Kasumi-1 (cell line): ENCODE measurements at places on chromosomes 13 and 19.

DNA sequence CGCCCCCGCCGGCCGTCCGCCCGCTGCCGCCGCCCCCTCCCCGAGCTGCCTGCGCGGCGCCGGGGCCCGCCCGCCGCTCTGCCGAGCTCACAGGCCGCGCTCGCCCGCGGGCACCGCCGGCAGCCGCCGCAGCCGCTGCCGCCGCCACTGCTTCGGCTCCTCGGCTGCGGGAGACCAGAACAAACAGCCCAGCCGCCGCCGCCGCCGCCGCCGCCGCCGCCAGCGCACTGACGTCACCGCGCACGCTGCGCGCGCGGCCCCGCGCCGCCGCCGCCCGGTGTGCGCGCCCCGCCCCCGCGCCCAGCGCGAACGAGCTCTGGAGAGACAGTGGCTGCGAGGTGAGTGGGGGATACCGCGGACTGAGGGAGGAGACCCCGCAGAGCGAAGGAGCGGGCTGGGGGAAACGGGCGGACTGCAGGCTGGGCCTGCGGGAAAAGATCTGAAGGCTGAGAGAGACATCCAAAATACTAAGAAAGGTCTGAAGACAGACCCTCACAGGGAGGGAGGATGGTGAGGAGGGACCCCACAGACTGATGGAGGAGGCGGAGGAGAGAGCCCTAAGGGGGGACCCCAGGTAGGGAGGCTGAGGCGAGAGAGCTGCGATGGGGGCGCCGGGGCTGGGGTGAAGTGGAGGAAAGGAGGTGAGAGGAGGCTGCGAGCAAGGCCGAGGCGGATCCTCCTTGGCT is at the start of gene BRD4:
Gene BRD4, minus strand, starts transcription at position 229 of the 686 bp plus-strand sequence. CDS start 59,440 bp downstream, outside the sequence.
- peak; percentile 44 for DNase-seq

GRCh38 chr19:40398417-40399131 is 8.6 kb upstream of the HIPK4 start:
- no peak for DNase-seq

- no peak for DNase-seq
Measured at GRCh38 chr19:4119763-4120162, 4.2 kb downstream of the MAP2K2 start.

DNA sequence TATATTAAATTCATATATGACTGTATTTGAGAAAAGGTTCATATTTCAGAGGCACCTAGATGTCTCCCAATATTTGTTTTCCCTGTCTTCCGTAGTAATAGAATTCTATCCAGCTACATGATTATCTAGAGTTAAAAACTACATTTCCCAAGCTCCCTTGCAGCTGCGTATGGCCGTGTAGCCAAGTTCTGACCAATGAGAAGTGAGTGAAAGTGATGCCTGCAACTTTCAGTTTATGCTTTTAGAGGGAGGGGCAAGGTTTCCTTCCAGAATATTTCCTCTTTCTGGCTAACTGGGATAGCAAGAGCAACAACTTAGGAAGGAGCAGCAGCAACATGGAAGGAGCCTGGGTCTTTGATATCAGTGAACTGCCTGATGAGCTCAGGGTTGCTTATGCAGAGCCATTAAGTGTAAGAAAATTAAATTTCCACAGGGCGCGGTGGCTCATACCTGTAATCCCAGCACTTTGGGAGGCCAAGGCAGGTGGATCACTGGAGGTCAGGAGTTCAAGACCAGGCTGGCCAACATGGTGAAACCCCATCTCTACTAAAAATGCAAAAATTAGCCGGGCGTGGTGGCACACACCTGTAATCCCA is 23.2 kb upstream of the CYP2A13 start:
- no peak for DNase-seq

- no peak for DNase-seq
Measured at GRCh38 chr13:23321535-23322241, 111.8 kb downstream of the SACS start.

DNA sequence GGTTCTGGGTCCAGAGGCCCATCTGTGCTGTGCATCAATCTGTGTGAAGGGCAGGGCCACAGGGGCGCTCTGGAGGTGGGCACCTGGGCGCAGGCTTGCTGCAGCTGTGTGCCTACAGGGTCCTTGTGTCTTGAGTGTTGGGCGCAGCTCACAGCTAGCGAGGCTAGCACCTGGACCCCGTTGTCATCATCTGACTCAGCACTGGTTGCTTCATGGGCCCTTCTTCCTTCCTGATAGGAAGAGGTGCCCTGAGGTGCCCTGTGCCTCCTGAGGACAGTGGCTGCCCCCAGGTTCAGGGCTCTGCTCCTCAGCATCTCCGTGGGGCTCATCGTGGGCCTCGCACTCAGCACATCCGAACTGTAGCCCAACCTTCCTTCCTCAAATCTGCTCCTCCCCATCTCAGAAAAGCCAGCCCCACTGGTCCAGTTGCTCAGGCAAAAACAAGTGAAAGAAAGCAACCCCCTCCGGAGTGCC is 54.8 kb downstream of the GATAD2A start:
- peak; percentile 44 for DNase-seq

GRCh38 chr13:54945973-54946372 is 1917.4 kb downstream of the OLFM4 start:
- no peak for DNase-seq

GRCh38 chr13:44373247-44373600 is 400 bp upstream of the SERP2 start:
- DNase-seq = no peak

DNA sequence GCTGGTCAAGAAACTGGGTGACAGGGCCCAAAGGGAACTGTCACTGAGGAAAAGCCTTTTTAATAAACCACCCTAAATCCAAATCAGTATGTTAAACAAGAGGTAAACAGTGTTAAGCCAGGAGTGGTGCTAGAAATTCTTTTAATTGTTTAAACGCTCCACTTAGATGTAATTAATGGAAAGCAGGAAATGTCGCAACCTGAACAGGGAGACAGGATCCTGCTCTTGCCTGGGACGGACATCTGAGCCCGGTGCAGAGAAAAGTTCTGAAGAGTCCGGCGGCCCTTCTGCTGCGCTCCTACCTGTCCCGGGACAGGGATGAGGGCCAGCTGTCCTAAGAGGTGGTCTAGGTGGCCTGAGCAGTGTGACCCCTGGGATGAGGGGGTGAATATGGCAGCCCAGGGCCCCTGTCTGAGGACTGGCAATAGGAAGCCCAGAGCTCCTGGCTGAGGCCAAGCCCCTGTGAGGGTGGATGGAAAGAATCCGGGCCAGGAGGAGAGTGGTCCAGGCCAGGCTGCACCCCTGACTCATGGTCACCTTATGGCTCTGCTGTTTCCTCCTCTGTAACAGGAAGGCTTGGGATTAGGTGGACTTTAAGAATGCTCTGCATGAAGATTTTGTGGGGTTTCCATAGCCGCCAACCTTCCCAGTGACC is 112.8 kb upstream of the GJB6 start:
- no peak for DNase-seq

GRCh38 chr13:38998739-38999138 is 8.1 kb upstream of the STOML3 start:
- DNase-seq = no peak

GRCh38 chr13:96053003-96053703 is at the start of gene UGGT2:
TSS of gene UGGT2 (minus strand) at chr13:96053401. CDS start at chr13:96053312, 89 bp downstream.
- no peak for DNase-seq

- DNase-seq = no peak
Measured at GRCh38 chr19:55591555-55591954, 7.8 kb downstream of the FIZ1 start.

GRCh38 chr19:6234527-6234926 is 45.2 kb downstream of the MLLT1 start:
- DNase-seq = no peak

- peak; percentile 95 for DNase-seq
Measured at GRCh38 chr19:17125728-17126677, 50.4 kb downstream of the MYO9B start.

DNA sequence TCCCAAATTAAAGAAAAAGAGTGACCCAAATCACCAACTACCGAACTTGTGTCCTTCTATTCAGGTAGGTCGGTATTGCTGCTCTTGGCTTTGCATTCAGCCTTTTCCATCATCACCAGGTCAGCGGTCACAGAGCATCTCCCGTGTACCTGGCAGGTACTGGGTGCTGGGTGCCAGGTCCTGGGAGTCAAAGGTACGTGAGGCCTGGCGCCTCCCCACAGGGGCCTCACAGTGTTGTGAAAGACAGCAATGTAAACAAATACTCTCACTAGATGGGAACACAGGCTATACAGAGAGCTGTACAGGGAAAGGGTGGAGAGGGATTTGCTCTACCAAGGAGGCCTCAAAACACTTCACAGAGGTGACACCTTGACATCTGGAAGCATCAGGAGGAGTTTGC is 86.7 kb downstream of the ZIC5 start:
- no peak for DNase-seq

GRCh38 chr13:71290963-71291841 is 575.8 kb downstream of the DACH1 start:
- peak; percentile 32 for DNase-seq

- no peak for DNase-seq
Measured at GRCh38 chr13:82879921-82880320, 1002.4 kb downstream of the SLITRK1 start.
